ENCODE measurements at places on chromosomes 12 and 14.

GRCh38 chr12:103085541-103085940 lies 128.1 kb downstream of the ASCL1 start:
- DNase-seq: no peak

- no peak for DNase-seq
These were observed 26.2 kb upstream of the CDKN3 start for GRCh38 chr14:54370323-54371198.

GRCh38 chr12:49503674-49504180 lies 35.1 kb upstream of the KCNH3 start:
- no peak for DNase-seq

DNA sequence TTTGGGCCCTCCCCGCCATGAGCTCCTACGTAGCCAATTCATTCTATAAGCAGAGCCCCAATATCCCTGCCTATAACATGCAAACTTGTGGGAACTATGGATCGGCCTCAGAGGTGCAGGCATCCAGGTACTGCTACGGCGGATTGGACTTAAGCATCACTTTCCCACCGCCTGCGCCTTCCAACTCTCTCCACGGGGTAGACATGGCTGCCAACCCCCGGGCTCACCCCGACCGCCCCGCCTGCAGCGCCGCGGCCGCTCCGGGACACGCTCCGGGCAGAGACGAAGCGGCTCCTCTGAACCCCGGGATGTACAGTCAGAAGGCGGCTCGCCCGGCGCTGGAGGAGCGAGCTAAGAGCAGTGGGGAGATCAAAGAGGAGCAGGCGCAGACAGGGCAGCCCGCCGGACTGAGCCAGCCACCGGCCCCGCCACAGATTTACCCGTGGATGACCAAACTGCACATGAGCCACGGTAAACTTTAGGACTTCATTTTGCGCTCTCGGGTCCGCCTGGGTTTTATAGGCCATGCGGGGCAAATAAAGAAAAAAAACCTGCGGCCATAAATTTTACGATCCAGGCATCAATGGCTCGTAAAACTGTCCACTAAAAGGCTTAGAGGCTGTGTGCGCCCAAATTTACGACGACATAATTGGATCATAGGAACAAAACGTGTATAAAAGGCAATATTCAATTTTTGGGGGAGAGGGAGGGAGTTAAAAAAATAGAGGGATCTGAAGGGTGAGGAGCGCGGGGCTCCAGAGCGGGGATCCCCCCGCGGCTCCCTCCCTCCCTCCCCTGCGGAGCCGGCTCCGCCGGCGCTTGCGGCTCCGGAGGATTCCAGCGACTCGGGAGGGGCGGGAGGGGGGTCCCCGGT lies 493 bp downstream of the HOXC5 start:
- DNase-seq: no peak

DNA sequence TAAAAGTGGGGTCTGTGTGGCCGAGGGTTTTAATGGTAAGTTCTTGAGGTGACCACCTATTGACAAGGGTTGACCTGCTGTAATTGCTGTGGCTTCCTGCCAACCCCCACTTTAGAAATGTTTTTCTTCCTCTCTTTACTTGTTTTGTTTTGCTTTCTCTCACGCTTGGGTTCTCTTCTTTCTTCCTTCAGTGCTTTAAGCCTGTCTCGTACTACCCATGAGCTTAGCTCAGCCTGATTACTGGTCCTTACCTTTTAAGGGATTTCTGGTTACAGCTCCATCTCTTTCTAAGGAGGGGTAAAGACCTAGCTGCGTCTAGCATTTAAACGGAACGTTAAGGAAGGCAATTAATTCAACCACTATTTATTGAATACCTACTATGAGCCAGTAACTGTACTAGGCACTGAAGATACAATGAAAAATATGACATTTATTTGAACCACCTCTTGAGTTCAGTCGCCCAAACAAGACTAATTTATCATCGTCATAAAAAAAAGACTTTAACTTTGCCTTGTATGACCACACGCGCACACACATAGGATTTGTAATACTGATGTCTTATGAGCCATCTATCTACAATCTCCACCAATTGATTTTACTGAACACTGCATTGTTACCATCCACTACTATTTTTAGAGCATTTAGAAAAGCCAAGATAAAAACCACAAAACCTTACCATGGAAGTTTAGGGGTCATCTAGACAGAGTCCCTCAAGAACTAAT lies 888 bp upstream of the PPP1R12A start:
- DNase-seq: peak; percentile 54

DNA sequence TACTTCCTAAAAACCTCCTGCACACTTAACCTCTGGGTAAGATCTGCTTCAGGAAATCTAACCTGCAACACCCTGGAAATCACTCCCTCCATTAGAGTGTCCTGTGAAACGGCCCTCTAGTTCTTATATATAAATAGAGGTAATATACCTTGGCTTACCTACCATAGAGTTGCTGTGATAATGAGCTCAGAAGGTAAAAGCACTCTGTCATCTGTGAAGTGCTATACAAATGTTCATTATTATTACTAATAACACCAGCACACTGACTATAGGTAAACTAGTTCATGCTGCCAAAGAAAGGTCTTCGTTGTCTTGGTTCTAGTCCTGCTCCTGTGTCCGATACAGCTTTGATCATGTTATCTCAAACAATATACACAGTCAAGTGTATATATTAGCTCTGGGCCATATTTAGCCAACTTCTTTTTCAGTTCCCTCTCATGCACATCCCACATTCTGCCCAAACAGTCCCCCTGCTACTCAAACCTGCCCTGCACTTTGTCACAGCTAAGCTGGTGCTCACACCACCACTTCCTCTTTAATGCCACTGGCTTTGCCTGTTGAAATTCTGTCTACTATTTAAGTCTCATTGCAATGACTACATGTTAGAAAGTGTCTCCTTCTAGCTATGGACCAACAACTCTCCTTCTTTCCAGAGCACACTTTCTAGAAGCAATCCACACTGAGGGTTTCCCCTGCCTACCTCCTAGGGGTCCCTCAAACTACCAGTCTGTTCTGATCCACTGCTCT lies 5.1 kb downstream of the E2F7 start:
- DNase-seq: no peak

DNA sequence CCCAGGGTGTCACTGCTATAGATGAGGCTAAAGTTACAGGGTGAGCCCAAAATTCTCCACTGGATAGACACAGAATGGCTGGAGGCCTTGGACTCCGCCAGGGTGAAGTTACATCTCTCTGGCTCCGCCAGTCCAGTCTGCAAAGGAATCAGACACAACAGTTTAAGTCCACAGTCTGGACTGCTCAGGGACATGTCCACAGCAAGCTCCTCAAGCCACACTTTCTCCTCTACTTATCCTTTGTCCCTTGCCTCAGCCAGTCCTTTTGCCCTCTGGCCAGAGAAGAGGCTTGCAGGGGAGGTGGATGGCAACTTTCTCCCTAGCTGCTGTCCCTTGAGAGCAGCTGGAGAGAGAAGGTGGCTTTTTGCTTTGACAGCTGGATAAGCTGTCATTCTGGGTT lies 28.0 kb downstream of the PTPRB start:
- no peak for DNase-seq

DNA sequence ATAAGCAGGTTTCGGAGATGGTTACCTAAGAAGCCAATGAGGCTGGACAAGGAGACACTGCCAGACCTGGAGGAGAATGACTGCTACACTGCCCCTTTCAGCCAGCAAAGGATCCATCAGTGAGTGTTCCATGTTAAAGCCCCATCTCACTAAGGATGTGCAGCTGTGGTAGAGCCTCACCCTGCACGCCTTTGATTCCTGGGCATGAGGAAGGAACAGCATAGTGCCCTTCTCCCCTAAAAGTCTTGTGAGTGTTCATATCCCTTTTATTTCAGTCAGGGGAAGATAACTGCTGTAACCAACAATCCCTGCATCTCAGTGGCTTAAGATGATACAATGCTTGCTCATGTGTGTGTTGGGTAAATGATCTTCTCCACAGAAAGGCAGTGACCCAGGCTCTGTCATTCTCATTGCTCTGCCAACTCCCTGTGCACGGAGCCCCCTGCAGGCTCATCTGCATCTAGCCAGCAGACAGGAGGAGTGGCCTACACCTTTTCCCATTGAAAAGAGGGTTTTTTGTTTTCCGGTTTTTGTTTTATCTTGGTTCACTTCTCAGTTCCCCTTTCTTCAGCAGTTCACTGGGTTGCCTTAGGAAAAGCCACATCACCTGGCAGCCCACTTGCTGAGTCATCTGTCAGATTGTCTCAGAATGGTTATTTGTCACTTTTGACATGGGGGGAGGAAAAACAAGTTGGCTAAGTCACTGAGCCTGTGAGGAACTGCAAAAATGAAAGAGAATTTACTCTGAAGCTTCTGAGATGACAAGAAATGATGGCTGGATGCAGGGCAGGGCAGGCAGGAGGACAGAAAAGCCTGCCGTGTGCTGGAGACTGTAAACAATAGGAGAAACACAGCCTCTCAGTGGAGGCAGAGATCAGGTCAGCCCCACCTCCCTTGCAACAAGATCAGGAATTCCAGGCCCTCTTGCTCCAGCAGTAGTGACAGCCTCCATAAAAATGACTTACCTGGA lies 193.3 kb downstream of the ANO4 start:
- DNase-seq: peak; percentile 41

DNA sequence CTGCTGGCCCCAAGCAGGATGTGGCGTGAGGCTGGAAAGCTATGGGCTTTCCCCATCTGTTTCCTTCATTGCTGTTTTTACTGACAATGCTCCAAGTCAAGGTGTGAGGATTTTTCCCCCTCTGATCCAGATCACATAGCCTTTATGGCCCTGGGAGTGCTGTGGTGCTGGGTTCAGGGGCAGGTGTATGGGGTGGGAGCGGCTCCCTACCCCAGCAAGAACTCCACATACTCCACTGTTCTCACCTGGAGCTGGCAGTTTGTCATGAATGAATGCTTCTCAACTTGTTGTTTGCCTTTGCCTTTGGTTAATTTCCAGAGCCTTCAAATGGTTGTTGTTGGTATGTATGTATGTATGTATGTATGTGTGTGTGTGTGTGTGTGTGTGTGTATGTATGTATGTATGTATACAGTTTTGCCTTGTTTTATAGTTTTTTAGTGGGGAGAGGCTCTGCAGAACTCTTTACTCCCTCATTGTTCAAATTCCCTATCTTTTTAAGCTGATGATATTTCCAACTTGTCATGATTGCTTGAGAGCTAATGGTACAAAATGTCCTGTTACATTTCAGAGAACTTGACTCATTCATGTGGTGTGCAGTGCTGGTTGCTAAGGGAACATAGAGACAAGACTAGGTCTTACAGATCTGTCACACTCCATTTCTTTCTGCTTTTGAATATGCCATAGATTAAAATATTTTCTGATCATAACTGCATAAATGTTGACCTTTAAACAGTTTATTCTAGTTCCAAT lies 36.6 kb upstream of the ASPG start:
- no peak for DNase-seq

DNA sequence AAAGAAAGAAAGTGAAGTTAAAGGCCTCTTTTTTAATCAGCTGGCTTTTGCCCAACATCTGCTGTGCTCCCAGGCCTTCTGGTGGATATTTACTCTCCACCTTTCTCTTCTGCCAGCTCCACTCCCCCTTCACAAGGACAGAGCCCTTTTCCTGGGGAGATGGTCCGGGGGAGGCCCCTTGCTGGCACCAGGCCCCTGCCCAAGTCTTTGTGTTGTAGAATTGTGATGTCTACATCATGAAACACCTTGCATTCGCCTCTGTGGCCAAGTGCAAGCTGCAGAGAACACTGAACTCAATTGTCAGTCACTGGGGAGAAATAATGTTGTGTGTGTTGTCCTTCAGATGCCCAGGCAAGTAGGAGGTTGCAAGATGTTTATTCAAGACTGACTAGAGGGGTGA lies 150.3 kb downstream of the DPF3 start:
- no peak for DNase-seq

DNA sequence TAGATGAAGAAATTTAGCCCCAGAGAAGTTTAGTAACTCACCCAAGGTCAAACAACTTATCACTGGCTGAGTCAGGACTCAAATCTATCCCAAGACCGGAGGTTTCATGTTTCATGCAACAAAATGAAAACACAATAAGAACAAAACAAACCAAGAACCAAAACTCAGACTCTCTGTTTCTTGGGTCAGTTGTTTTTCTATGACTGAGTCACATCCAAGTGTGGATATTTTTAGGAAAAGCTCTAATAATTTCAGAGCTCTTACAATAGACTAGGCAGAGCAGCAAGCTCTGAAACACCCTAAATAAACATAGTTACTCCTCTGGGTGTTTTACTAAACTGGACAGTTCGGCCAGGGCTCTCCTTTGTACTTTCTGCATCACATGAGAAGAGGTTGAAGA lies 87.6 kb upstream of the PRB2 start:
- no peak for DNase-seq

DNA sequence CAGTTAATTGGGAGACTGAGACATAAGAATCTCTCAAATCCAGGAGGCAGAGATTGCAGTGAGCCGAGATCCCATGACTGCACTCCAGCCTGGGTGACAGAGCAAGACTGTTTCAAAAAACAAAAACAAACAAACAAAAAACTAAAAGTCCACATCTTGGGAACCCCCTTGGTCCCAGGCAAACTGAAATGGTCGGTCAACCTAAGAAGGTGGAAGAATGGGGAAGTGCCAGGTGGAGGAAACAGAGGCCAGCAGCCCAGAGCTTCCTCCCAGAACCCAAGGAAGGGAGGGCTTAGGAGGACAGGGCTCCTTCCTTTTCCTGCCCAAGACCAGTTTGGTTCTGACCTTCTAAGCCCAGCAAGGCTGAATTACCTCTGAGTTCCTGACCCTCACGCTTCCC lies 121.0 kb upstream of the FUT8 start:
- no peak for DNase-seq

DNA sequence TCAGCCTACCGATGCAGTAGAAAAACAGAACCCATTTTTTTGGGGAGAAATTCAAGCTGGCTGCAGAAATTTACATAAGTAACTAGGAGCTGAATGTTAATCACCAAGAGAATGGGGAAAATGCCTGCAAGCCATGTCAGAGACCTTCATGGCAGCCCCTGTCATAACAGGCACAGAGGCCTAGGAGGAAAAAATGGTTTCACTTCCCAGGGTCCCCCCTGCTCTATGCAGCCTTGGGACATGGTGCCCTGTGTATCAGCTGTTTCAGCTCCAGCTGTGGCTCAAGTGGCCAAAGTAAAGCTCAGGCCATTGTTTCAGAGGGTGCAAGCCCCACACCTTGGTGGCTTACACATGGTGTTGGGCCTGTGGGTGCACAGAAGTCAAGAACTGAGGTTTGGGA lies 842.5 kb downstream of the FLRT2 start:
- DNase-seq: no peak

GRCh38 chr12:28088566-28089272 lies 101.5 kb upstream of the CCDC91 start:
- no peak for DNase-seq

DNA sequence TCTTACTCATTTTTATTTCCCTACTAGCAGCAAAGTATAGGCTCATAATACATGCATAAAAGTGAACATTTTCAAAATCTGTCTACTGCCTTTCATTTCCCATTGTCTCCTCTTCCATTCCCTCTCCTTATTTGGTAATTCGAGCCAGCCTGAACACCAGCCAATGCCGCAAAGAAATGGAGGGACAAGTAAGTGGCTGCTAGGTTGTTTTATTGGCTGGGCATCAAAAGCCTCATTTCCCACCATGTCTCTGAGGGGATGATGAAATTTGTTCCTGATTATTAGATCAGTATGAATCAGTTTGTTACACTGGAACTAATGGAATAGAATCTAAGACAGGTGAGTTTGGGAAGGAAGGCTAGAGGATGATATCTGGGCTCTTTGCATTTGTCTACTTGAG lies 143.5 kb downstream of the KCNA5 start:
- no peak for DNase-seq

Measured in hematopoietic multipotent progenitor cell treated with erythropoietin and hydrocortisone succinate and interleukin-3 and kit ligand, for 8 days (in vitro differentiated cells).